ENCODE measurements at places on chromosomes 3 and 15.
A peak's percentile ranks its signal among the peaks of the same experiment; 100 is the strongest.

GRCh38 chr3:197507081-197507480 lies 48.7 kb downstream of the BDH1 start:
- H3K27ac ChIP-seq: no peak overlapping the region
- no peak overlapping the region for H3K4me3 ChIP-seq
- no peak for DNase-seq
- H3K4me1 ChIP-seq: peaks cover 9% of the 10 kb centered on the region
- no peaks in the 10 kb centered on the region for H3K36me3 ChIP-seq
- no peaks in the 10 kb centered on the region for H3K27me3 ChIP-seq

DNA sequence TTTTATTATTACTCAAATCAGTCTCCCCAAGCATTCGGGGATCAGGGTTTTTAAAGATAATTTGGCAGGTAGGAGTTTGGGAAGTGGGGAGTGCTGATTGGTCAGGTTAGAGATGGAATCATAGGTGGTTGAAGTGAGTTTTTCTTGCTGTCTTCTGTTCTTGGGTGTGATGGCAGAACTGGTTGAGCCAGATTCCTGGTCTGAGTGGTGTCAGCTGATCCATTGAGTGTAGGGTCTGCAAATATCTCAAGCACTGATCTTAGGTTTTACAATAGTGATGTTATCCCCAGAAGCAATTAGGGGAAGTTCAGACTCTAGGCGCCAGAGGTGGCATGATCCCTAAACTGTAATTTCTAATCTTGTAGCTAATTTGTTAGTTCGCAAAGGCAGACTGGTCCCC lies 20.6 kb upstream of the TRANK1 start:
- H3K4me1 ChIP-seq: peaks cover 23% of the 10 kb centered on the region
- no peaks in the 10 kb centered on the region for H3K27me3 ChIP-seq
- DNase-seq: peak; percentile 62

DNA sequence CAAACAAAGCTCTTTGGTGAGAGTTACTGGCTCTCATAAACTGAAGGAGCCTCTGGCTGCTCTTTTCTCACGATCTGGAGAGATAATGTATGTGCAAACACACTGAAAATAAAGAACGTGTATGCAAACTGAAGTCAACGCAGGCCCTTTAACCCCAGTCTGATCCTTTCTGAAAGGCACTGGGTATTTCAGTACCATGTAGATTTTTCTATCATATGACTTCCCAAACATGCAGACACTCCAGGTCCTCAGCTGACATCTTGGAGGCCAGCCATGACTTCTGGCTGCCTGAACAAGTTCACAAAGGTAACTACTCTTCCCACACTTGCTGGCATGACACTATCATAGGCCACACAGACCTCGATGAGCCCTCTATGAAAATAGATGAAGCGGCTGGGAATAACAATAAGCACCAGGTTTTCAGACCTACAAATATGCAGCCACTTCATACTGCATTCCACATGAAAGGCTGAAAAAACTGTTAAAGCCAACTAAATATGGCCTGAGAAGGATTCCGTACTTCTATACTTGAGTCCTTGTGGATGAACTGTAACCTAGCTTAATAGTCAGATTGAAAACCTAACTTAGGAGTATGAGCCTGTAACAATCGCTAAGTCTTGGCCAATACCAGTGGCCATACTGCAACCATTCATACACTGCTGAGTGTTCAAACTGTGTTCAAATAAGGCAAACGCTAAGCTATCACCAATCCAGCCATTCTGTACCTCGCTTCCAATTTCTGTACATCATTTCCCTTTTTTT lies 121.3 kb downstream of the THRB start:
- no peaks in the 10 kb centered on the region for H3K36me3 ChIP-seq
- peaks cover 10% of the 10 kb centered on the region for H3K4me1 ChIP-seq
- peak; percentile 52 for DNase-seq
- H3K4me3 ChIP-seq: no peak overlapping the region
- no peak overlapping the region for H3K27ac ChIP-seq

DNA sequence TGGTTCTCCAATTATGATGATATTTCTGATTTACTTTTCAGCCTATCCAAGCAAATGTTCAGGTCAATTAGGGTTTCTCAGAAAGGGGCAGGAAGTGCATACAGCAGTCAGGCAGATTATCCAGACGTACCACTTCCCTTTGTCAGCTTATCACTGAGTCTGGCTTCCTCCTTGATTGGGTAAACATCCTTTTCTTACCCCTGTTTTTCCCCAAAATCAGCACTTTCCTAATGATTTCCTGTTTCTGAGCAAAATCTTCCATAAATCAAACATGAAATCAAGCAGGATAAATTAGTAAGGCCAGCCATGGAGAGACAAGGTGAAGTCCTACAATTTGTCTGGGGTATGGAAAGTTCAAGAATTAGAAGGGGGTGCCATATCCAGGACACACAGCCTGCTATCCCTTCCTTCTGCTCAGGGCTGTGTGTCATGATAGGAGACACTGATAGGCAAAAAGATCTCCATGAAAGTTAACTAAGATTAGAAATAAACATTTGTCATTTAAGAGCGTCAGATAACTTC lies 29.0 kb downstream of the ADIPOQ start:
- H3K27ac ChIP-seq: no peak overlapping the region
- H3K4me3 ChIP-seq: no peak overlapping the region
- no peaks in the 10 kb centered on the region for H3K27me3 ChIP-seq
- DNase-seq: no peak

GRCh38 chr15:87523516-87523915 lies 733.0 kb downstream of the NTRK3 start:
- H3K27ac ChIP-seq: no peak overlapping the region
- no peaks in the 10 kb centered on the region for H3K4me1 ChIP-seq
- H3K27me3 ChIP-seq: no peaks in the 10 kb centered on the region
- no peaks in the 10 kb centered on the region for H3K36me3 ChIP-seq
- DNase-seq: no peak

GRCh38 chr3:134829721-134830120 lies 34.7 kb downstream of the EPHB1 start:
- H3K36me3 ChIP-seq: no peaks in the 10 kb centered on the region
- no peak overlapping the region for H3K27ac ChIP-seq

DNA sequence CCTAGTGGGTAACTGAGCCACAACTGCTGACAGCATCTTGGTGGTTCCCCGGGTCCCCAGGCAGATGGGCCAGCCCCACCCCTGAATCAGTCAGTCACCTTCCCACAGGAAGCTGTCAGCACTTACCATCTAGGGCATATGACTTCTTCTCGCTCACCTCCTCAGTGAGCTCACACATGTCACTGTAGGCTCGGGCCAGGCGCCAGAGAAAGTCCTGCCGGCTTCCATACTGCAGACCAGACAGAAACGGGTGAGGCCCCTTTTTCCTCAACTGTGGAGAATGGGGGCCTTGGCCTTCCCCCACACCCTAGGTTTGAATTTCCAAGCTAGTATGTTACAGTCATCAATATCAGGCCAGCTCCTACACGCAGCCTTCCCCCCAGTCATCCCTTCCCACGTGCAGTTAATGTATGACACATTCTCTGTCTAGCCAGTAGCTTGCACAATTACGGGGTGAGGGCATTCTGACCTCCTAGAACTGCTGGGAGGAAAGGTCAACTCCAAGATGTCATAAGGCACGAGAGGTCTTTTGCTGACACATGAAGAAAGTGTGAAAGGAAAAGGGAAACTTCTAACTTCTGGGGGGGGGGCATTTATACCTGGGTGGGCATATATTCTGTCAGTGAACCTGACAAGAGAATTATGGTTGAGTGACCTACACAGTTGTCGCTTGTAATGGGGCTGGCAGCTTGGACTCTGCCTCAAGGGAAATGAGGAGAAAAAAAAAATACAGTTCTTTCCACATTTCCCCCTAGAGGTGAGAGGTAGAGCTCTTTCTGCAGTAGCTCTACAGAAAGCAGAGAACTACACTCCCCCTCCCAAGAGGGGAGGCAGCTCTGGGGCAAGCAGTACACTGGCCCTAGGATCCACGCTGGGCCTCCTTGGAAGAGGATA lies 10.9 kb downstream of the RMDN3 start:
- no peaks in the 10 kb centered on the region for H3K27me3 ChIP-seq
- H3K4me3 ChIP-seq: no peak overlapping the region
- peaks cover 92% of the 10 kb centered on the region for H3K36me3 ChIP-seq
- H3K27ac ChIP-seq: peak overlapping the region; percentile 37

DNA sequence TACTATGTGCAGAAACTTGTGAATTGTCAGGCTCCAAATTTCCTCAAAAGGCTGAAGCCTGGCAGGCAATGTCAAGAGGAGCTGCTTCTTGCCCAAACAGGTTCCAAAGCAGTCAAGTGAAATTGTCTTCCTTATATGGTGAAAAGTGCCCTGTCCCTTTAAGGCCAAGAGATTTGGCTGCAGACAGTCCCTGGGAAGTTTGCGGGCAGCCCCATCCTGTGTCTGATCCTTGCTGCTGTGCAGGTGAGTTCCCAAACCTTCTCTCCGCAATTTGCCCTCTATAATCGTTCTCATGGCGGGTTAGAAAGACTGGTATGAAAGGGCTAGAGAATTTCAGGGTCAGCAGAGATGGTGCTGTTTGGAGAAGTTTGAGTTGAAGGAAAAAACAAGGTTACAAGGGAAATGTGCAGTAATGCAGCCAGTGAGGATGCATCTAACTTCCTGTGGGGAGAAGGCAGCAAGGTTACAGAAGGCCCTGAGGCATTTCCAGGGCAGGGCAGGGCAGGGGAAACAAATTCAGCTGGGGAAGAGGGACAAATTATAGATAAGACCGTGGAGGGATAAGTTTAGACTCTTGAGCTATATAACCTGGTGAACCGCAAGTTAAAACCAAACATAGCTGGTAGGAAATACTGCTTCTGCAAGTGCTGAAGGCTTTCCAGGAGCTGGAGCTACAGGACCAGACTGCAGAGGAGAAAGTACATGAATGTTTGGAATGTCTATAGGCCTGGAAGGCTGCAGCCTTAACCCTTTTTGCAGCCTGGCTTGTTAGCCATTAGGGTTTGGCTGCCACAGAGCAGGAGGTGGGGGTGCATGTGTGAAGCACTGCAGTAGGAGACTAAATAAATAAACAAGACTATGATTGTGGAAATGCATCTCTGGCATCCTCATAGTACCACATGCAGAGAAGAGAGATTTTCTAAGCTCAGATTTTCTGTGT lies 256.2 kb upstream of the IL12A start:
- peaks cover 17% of the 10 kb centered on the region for H3K4me1 ChIP-seq
- H3K27ac ChIP-seq: peak overlapping the region; percentile 7
- H3K36me3 ChIP-seq: no peaks in the 10 kb centered on the region
- H3K27me3 ChIP-seq: no peaks in the 10 kb centered on the region

GRCh38 chr3:31029706-31030105 lies 135.2 kb upstream of the GADL1 start:
- no peaks in the 10 kb centered on the region for H3K36me3 ChIP-seq
- no peaks in the 10 kb centered on the region for H3K27me3 ChIP-seq
- DNase-seq: no peak
- H3K4me1 ChIP-seq: no peaks in the 10 kb centered on the region

DNA sequence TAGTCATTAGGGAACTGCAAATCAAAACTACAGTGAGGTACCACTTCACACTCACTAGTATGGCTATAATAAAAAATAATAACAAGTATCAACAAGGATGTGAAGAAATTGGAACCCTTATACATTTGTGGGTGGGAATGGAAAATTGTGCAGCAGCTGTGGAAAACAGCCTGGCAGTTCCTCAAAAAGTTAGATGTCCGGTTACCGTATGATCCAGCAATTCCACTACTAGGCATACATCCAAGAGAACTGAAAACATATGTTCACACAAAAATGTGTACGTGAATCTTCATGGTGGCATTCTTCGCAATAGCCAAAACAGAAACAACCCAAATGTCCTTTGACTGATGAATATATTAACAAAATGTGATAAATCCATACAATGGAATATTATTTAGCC lies 187.9 kb upstream of the LYSMD4 start:
- H3K4me3 ChIP-seq: no peak overlapping the region
- H3K27me3 ChIP-seq: no peaks in the 10 kb centered on the region
- no peak for DNase-seq
- H3K36me3 ChIP-seq: no peaks in the 10 kb centered on the region

GRCh38 chr15:38691377-38691776 lies 126.8 kb upstream of the RASGRP1 start:
- no peak overlapping the region for H3K27ac ChIP-seq
- H3K27me3 ChIP-seq: no peaks in the 10 kb centered on the region
- no peaks in the 10 kb centered on the region for H3K36me3 ChIP-seq
- no peak for DNase-seq
- H3K4me3 ChIP-seq: no peak overlapping the region

DNA sequence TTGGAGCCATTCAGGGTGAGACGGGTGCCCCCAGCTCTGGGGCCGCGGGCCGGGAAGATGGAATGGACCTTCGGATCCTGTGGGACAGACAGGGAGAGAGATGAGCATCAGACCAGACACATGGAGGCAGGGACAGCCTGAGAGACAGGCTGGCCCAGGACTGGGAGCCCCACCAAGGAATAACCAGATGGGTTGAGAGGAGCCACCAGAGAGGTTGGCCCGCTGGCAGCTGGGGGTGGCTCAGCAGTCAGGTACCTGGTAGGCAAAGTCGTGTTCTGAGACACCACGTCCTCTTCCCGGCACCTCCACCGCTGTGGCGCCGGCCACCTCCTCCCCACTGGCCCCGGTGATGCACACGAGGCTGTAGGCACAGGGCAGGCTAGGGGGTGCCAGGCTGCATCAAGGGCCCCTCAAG lies 13.8 kb downstream of the PLXNB1 start:
- no peaks in the 10 kb centered on the region for H3K27me3 ChIP-seq
- no peak for DNase-seq
- H3K4me3 ChIP-seq: no peak overlapping the region
- H3K27ac ChIP-seq: no peak overlapping the region

DNA sequence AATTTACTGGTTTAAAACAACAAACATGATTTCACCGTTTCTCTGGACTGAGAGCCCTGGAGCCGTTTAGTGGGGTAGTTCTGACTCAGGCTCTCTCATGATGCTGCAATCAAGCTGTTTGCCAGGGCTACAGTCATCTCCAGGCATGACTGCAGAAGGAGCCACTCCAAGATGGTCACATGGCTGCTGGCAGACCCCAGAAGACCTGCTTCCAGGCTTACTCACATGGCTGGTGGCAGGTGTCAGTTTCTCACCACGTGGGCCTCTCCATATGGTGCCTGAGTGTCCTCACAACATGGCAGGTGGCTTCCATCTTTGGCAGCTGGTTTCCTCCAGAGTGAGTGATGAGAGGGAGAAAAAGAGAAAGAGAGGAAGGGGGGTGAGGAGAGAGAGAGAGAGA lies 378.3 kb upstream of the RGMA start:
- H3K36me3 ChIP-seq: no peaks in the 10 kb centered on the region
- H3K27ac ChIP-seq: no peak overlapping the region
- no peaks in the 10 kb centered on the region for H3K4me1 ChIP-seq
- no peaks in the 10 kb centered on the region for H3K27me3 ChIP-seq

- no peaks in the 10 kb centered on the region for H3K27me3 ChIP-seq
- no peaks in the 10 kb centered on the region for H3K4me1 ChIP-seq
- no peaks in the 10 kb centered on the region for H3K36me3 ChIP-seq
- H3K27ac ChIP-seq: no peak overlapping the region
These were observed 365.8 kb downstream of the FOXP1 start for GRCh38 chr3:71217640-71218222.

DNA sequence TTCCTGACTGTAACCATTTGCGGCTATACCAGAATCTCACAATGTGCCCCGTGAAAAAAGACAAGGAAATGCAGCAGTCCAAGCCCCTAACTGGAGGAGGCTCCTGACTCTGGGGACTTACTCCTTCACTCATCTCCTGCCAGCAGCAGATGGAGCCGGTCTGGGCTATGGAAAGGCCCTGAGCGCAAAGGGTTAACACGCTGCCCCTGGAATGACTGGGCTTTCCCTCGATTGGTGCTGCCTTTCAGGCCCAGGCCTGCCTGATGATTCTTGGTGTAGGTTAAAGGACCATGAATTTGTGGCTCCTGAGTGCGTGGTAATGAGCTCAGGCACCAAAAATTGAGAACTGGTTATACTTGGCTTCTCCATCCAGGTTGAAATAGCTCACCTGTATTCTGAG lies 42.3 kb upstream of the GALNT15 start:
- no peak for DNase-seq
- H3K4me3 ChIP-seq: no peak overlapping the region
- peak overlapping the region; percentile 8 for H3K27ac ChIP-seq

- no peak overlapping the region for H3K27ac ChIP-seq
- DNase-seq: no peak
- H3K27me3 ChIP-seq: peaks cover 7% of the 10 kb centered on the region
- H3K4me3 ChIP-seq: no peak overlapping the region
These were observed 60.0 kb upstream of the SEC13 start for GRCh38 chr3:10380906-10381305.

All from lower lobe of right lung (tissue), 2 donors.